ENCODE measurements at places on chromosomes 3 and 15.

DNA sequence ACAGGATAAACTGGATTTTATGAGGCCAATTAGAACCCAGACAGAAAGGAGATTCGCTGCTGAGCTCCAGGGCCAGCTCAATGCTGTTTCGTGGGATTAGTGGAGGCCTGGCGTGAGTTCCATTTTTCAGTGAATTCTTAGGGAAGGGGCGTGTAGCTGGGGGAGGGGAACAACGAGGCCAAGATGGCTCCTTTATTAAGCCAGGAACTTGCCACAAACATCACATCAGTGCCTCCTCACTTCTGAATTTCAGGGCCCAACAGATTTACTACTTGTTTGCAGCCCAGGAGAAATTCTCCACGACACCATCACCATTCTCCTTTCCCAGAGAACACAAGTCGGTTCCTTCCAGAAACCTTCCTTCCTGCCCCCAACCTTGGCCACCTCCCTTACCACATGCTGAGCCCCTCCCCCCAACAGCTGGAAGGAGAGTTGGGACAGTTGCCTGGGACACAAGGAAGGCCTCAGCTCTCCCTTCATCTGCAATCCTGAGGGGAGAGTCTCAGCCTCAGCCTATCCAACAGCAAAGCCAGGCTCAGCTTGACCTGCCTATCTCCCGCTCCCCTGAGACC lies 5.8 kb downstream of the IGDCC4 start:
- DNase-seq, result no peak

GRCh38 chr3:120796976-120797375 lies 54.4 kb downstream of the GTF2E1 start:
- DNase-seq, result no peak

- DNase-seq, result no peak
Measured at GRCh38 chr3:72821161-72821781, 27.0 kb downstream of the SHQ1 start.

DNA sequence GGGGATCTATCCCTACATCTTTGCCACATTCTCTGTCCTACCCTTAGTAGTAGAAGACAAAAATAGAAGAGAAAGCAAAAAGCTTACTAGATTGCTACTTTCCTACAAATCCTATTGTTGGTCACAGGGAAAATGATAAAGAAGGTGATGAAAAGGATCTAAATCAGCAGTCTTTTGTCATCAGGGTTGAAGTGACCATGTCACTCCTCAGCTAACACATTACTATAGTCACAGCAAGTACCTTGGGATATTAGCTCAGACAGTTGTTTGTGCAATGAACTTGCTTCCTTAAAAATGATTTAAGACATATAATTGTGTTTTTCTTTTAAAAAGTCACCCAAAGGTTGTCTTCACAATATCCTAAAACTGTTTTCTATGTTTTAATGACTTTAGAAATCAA lies 6.3 kb downstream of the ST3GAL6 start:
- no peak for DNase-seq

GRCh38 chr3:38916706-38917105 lies 100.7 kb upstream of the SCN10A start:
- no peak for DNase-seq

DNA sequence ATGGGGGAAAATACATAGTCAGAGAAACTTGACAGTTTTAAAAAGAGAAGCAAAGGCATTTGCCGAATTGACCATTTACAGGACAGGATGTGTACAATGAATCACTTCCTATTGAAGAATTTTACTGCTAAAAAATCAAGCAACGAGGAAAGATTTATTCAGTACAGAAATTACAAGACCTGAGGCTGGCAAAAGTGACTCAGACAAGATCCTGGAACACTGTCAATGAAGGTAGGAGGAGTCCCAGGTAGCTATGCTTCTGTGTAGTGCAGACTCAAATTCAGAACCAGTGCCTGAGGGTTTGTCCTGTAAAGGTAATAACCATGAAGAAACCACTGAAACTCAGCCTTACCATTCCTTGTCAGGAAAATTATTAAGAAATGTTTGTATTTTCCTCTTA lies 120.9 kb downstream of the ZMAT3 start:
- DNase-seq, result no peak

GRCh38 chr3:149894205-149894604 lies 76.5 kb downstream of the PFN2 start:
- no peak for DNase-seq

DNA sequence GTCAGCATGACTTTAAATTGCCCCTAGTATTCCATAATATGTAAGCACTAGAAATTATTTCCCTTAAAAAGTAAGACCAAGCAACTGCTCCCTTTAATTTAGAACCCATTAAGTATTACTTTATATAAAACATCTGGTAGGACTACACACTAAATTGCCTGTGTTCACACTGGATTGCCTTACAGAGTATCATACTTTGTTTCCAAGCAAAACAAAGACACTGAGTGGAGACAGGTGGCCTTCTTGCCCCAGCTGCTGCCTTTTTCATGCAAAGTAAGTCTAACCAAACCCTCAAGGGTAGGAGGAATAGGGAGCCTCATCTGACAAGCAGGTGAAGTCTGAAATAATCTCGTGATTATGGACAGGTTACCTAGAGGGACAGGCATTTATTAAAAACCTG lies 87.3 kb downstream of the PEX5L start:
- no peak for DNase-seq

- no peak for DNase-seq
Measured at GRCh38 chr3:141371882-141372281, 3.6 kb downstream of the ZBTB38 start.

- DNase-seq, result no peak
Measured at GRCh38 chr15:33454346-33454745, 143.6 kb downstream of the RYR3 start.

GRCh38 chr3:190517687-190518086 lies 3.8 kb downstream of the IL1RAP start:
- no peak for DNase-seq

GRCh38 chr15:40460404-40460803 lies 10.4 kb upstream of the CHST14 start:
- no peak for DNase-seq

- no peak for DNase-seq
Measured at GRCh38 chr15:71823801-71824200, 13.4 kb downstream of the NR2E3 start.

- no peak for DNase-seq
Measured at GRCh38 chr3:21795152-21795837, 44.3 kb upstream of the ZNF385D start.

- DNase-seq, result no peak
Measured at GRCh38 chr3:60956729-60957128, 294.5 kb downstream of the FHIT start.

DNA sequence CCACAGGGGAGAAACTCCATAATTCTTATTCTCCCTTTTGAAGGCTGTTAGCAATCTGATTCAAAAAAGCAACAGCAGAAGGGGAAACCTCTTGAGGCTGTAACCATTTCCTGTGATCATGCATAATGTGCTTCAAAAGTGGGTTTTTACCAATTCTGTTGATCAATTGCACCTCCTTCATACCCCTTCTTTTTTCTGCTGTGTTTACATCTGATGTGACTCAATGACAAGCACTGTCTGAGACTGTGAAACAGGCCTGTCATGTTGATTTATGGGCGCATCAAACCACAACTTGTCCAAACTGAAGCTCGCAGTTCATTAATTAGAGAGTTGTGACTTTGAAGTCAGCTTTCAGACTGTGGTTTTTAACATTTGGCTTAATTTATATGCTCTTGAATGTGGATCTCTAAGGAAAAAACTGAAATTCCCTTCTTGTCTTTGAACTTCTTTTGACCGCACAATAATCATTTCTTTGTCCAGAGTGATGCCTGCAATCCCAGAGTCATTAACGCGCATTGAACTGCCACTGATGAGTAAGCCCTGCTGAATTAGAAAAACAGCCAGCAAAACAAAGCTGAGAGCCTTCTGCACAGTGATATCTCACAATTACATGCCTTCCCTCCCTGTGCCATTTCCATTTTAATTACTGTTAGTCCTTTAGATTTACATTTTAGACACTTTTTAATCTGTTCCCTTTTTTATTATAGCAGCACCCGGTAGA lies 532.8 kb downstream of the FOXP1 start:
- no peak for DNase-seq

- DNase-seq, result no peak
Measured at GRCh38 chr3:148309390-148310035, 388.2 kb upstream of the AGTR1 start.

DNA sequence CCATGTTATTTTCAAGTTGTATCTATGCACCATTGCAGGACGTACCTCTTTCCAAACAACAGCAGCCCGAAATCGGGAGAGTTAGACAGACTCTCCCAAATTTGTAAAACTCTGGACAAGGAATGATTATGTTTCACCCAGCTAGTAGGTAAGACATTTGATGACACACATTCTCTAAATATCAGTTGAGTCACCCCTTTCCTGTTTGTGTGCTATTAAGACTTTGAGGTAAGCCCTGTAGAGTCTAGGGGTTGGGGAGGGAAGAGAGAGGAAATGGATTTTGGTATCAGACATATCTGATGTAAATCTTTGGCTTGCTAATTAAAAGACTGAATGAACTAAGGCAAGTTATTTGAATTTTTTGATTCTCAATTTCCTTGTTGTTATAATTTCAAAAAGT lies 999.0 kb downstream of the TUSC7 start:
- DNase-seq, result no peak

DNA sequence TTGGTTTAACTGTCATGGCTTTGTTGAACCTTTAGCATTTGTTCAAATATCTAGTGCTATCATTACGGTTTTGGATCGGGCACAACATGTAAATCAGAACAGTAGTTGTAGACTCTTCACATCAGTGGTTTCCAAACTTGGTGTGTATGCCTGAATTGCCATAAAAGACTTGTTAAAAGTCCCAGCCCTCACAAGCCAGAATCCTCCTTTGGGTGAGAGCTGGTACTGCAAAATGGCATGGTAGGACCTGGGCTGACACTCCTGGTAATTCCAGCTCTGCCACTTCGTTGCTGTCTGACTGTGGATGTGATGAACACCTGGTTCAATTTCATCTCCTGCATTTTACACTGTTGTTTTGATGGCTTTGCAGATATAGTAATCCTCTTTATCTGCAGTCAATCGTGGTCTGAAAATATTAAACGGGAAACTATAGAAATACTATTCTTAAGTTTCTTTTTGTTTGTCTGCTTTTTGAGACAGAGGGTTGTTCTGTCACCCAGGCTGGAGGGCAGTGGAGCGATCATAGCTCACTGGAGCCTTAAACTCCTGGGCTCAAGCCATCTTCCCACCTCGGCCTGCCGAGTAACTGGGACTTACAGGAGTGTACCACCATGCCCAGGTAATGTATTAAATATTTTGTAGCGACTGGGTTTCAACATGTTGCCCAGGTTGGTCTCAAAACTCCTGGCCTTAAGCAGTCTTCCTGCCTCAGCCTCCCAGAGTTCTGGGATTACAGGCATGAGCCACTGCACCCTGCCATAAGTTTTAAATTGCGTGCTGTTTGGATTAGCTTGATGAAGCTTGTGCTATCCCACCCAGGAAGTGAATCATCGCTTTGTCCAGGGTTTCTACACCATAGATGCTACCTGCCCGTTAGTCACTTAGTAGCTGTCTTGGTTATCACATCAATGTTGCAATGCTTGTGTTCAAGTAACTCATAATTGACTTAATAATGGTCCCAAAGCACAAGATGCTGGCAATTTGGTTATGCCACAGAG lies 61.6 kb downstream of the RAB7A start:
- no peak for DNase-seq

DNA sequence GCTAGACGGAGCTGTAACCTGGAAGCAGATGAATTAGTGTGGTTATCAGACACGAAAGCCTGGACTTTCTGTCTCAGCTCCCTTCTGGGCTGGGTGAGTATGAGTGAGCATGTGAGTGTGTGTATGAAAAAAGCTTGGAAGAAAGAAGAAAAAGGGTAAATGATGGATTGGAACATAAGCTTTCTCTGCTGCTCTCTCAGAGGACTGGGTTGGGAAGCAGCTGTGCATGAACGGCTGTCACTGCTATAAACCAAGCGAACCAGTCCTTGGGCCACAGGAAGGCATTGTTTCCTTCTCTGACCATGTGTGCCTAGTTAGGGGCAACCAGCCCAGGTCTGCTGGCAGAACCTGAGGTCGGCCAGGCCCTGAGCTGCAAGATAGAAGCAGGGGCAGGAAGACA lies 37.0 kb downstream of the UMPS start:
- DNase-seq, result no peak

GRCh38 chr15:40190591-40190990 lies 29.7 kb downstream of the BUB1B start:
- DNase-seq, result no peak

DNA sequence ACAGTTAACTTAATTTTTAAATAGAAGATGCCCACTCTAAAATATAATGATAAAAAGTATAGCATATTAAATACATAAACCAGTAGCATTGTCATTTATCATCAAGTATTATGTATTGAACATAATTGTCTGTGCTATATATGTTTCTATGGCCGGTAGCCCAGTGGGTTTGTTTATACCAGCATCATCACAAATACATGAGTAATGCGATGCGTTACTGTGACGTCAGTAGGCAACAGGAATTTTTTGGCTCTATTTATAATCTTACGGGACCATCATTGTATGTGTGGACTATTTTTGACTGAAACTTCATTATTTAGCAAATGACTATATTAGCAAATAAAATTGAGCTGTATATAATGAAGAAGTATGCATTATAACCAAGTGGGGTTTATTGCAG lies 82.1 kb downstream of the FLNB start:
- no peak for DNase-seq

- DNase-seq, result no peak
Measured at GRCh38 chr3:102060814-102061213, 211.5 kb downstream of the NFKBIZ start.

DNA sequence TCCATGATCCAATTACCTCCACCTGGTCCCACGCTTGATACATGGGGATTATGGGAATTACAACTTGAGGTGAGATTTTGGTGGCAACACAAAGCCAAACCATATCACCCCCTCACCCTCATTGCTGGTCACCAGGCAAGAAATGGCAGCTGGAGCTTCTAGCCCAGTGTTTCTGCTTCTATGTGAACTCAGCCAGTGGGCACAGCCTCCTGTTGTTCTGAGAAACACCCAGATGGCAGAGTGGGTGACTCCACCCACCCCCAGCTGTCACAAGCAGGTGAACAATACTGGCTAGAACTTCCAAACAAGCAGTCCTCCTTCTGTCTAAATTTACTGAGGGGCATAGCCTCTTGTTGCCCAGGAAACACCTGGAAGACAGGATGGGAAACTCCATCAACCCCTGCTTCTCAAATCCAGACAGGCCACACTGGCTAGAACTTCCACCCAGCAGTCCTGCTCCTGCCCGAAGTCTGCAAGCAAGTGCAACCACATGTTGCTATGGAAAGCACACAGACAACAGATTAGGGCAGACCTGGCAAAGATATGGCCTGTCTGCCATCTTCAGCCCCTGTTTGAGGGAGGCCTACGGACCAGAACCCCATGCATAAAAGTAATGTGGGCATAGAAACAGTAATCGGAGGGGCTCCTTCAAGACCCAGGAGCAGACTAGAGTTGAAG lies 114.1 kb downstream of the DTWD1 start:
- DNase-seq, result no peak

GRCh38 chr3:10194328-10195071 lies 29.8 kb downstream of the IRAK2 start:
- peak; percentile 14 for DNase-seq

- no peak for DNase-seq
Measured at GRCh38 chr15:74036271-74037170, 42.0 kb downstream of the PML start.
